NCI-H1436 (cell line): ENCODE measurements at places on chromosomes 2 and 18.

GRCh38 chr2:38446906-38447561 lies 70.0 kb upstream of the ATL2 start:
- DNase-seq: no peak

- DNase-seq: no peak
Observed at GRCh38 chr2:75079575-75079974, 119.7 kb downstream of the TACR1 start.

GRCh38 chr2:4628998-4629501 lies 925.7 kb downstream of the DCDC2C start:
- peak; percentile 95 for DNase-seq

- DNase-seq: no peak
Observed at GRCh38 chr2:75788154-75788553, 77.4 kb upstream of the GCFC2 start.

GRCh38 chr18:49677081-49677480 lies 115.2 kb downstream of the LIPG start:
- no peak for DNase-seq

- DNase-seq: no peak
Observed at GRCh38 chr2:85754313-85755095, 713 bp downstream of the ATOH8 start.

DNA sequence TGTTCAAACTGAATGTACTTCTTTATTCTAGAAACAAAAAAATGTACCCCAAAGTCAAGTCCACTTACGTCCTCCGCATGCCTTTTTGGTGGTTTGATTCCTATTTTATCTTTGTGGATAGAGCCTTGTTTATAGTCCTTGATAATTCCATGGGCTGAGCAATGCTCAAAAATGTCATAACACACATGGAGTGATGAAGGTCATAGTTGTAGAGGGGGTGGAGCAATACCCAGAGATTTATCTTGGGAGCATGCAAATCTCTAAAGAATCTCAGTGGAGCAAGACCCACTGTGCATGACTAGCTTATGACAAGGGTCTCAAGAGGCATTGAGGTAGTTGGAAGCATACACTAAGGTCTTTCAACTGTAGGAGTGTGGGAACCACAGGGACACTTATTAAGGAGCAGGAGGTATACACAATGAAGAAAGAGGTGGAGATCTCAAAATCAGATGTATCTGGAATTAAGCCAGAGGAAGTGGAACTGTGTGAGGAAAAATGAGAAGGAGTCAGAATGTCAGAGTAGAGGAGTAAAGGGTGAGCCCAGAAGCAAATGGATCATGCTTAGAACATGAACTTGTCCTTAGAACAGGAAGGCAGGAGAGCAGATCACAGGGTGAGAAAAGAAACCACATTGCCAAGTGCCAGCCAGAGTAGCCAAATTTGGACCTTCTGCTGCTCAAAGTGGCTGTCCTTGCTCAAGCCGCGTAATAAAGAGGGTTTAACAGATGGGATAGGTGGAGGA lies 68.1 kb upstream of the STK39 start:
- no peak for DNase-seq

- no peak for DNase-seq
Observed at GRCh38 chr18:48580782-48581181, 42.0 kb downstream of the CTIF start.

DNA sequence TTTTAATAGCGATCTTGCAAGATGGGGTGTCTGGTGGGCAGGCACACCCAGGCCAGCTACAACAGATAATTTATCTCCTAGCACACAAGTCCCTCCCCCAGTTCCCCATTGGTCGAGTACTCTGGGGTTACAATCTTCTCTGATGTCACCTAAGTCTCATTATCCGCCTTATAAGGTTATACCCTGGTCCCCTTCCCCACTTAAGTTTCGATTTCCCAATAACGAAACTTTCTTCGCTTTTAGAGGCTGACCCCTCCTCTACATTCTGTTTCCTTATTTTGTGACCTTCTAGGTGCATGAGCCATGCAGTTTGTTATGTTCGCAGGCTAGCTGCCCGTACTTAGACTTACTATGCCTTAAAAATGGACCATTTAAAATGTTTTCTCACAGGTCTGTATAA lies 180.1 kb downstream of the CAPN13 start:
- DNase-seq: no peak

DNA sequence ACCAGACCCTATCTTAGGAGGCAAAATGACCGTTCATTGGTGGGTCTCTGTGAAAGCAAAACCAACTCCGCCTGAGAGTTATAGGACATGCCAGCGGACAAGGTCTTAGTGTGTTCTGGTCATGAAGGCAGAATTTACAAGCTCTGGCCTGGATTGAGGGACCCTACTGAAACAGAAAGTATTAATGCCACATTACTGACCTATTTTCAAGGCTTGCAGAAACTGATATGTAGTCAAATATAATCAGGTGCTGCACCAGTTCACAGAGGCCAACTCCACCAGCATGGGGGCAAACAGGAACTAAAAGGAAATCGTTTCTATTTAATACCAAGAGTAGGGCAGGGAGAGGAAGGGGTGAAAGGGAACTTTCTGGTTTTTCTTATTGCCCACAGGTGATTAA lies 19.7 kb downstream of the TYMS start:
- DNase-seq: no peak

GRCh38 chr2:38381381-38382143 lies 4.5 kb upstream of the ATL2 start:
- DNase-seq: no peak

- DNase-seq: no peak
Observed at GRCh38 chr2:100064165-100064564, 78.2 kb downstream of the AFF3 start.

- no peak for DNase-seq
Observed at GRCh38 chr2:16425462-16426336, 239.9 kb downstream of the CYRIA start.

- DNase-seq: no peak
Observed at GRCh38 chr2:161343235-161343634, 35.0 kb downstream of the PSMD14 start.

DNA sequence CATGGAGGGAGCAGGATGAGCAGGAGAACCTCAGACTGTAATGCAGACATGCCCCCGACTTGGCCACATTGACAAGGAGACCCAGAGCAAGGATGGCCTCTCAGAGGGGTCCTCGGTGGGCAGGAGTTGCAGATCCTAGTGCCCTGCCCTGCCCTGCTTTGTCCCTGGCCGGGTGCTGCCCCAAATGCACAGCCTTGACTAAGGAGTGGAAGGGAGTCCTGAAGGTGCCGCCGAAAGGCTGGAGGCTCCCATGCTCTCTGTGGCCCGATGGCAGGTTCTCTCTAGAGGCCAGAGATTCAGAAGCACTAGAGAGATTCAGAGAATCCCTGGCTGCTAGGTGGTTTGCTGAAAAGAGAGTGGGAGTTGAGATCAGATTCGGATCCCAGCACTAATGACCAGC lies 64.4 kb downstream of the MARCO start:
- DNase-seq: no peak

DNA sequence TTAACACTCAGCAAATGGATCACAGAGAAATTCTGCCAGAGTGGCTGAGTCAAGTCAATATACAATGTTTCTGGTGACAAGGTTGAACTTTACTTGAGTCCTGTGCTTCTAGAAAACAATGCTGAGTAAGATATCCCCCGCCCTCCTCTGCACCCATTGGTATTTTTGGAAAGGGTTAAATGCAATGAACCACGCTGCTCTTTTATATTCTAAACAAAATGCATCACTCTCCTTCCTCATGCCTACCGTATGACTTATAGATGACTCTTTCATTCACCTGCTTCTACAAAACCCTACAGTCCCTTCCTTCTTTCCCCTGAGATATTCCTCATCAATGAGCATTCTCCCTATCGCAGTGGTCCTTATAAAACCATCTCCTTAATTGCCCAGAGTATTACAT lies 168.8 kb downstream of the TXNL1 start:
- no peak for DNase-seq

DNA sequence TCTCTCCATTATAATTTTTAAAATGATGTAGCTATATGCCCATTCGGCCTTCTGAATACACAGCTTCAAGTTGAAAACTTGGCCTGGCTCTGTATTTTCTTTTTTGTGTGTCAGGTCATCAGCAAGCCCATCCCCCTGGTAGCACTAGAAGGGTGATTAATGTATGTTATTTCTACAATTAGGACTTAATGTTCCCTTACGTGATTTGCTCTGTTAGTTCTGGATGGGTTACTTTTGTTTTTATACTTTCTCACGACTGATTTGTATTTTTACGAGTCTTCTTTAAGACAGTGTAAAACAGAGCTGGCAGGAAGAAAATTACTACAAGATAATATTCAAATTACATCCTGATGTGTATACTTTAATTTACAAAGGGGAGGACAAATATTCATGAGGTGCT lies 88.4 kb upstream of the RGPD4 start:
- no peak for DNase-seq

DNA sequence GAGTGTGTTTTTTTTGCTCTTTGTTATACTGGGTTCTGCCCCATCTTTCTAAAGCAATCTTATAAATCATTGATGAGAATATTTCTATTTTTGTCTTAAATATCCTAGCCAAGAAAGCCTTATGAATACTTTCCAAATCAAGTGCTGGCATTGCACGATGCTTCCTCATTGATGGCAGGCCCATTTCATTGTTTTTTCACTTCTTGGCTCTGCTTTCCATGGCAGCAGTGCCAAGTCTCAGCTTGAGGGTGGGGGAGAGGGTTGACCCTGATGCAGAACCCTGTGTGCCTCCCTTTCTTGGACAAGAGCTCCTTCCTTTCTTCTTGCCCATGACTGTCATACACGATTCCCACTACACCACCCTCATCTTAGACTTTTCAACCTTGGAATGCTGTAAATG lies 16.7 kb upstream of the CELF4 start:
- DNase-seq: no peak

DNA sequence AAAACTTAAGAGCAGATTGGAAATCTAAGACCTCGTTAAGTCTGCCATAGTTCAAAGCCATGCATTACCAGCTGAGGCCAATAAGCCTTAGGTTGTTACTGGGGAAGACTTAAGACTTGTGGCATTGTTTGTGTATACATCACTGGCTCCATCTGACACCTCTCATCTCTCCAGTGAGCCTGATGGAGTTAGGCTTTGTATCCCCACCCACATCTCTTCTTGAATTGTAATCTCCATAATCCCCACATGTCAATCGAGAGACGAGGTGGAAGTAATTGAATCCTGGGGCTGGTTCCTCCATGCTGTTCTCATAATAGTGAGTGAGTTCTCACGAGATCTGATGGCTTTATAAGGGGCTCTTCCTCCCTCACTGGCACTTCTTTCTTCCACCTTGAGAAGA lies 404.6 kb downstream of the ARHGAP15 start:
- no peak for DNase-seq

DNA sequence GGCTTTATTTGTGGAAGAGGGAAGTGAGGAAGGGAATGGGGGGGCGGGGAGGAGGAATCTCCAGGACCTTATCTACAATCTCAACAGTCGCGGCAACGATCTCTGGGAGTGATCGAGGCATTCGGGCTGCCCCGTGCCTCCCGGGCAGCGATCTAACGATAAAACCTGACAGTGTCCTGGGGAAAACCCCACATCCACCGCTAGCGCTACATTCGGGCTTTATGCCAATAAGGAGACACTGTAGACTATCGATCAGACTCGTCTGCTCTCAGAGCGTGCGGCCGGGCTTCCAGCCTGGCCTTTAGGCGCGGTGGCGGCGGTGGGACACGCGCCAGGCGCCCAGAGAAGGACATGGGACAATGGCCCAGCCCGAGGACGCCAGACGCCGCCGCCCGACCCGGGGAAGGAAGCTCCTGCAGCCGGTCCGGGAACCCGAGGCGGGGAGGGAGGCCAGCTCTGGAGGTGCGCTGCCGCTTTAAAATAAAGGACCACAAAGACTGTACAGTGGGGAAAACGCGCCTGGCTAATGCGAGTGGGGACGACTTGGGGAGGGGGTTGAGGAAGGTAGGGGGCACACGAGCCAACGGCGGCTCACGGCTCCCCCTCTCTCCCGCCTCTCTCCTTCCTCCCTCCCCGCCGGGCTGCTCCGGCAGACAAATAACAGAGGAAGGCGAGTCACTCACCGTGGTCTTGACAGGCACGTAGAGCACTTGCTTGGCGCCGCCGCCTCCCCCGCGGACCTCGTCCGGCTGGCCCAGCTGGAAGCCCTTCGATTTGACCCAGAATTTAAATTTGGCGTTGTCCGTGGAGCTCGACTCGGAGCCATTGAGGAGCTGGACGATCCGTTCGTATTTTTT lies 2.2 kb downstream of the NOL4 start:
- DNase-seq: peak; percentile 48

DNA sequence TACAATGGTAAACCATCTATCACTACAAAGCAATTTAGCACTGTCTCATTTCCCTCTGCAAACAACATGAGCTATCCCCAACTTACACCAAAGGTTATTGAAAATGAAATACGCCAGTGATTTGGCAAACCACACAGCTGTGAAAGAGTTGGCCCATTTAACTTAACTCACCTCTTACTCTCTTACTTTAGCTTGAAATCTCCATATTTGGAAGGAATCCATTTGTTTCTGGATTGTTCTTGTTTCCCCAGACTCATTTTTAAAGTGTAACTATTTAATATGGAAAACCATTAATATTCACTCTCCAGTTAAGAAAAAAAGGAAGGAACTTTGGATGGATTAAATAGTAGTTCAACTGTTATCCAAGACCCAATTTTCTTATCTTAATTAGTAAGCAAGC lies 93.7 kb upstream of the TRIB2 start:
- no peak for DNase-seq
